Neuronal stem cell (in vitro differentiated cells): ENCODE measurements at places on chromosomes 1 and 21.

GRCh38 chr1:43834280-43835081, 99.1 kb upstream of the ARTN start:
- H3K27me3 ChIP-seq = no peaks in the 10 kb centered on the region
- H3K36me3 ChIP-seq = peaks cover 27% of the 10 kb centered on the region
- H3K27ac ChIP-seq = no peak overlapping the region

GRCh38 chr1:69739251-69739605, 171.5 kb downstream of the LRRC7 start:
- no peak overlapping the region for H3K4me3 ChIP-seq
- DNase-seq = no peak
- no peaks in the 10 kb centered on the region for H3K27me3 ChIP-seq
- no peaks in the 10 kb centered on the region for H3K4me1 ChIP-seq

- no peaks in the 10 kb centered on the region for H3K36me3 ChIP-seq
- peaks cover 66% of the 10 kb centered on the region for H3K27me3 ChIP-seq
- no peak for DNase-seq
- H3K27ac ChIP-seq = no peak within 1 kb of the TSS
Measured at GRCh38 chr1:32900956-32901822, at the start of gene TMEM54. Gene TMEM54 (minus strand): TSS chr1:32901389. CDS start chr1:32901238, 151 bp downstream.

- H3K4me1 ChIP-seq = no peaks in the 10 kb centered on the region
- H3K36me3 ChIP-seq = no peaks in the 10 kb centered on the region
- DNase-seq = no peak
- no peaks in the 10 kb centered on the region for H3K27me3 ChIP-seq
- no peak overlapping the region for H3K27ac ChIP-seq
- H3K4me3 ChIP-seq = no peak overlapping the region
Measured at GRCh38 chr1:221739018-221739676, 2.7 kb downstream of the DUSP10 start.

DNA sequence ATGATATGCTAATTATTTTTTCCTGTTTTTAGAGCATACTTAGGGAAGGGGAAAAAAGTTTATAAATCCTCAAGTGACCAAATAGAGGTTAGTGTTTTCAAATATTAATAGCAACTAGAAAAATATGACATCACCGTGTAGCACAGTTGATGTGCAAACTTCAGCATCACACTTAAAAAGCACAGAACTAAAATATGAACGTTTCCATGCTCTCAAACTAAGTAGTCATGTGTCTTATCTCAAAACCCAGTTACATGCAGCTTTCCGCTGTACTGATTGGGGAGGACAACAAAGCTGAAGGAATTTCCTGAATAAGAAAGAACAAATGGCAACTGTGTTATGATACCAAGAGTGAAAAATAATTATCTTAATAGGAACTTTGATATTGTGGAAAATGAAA, 903.7 kb downstream of the ADGRL2 start:
- no peak overlapping the region for H3K4me3 ChIP-seq
- no peak overlapping the region for H3K27ac ChIP-seq
- no peaks in the 10 kb centered on the region for H3K27me3 ChIP-seq
- DNase-seq = no peak
- H3K36me3 ChIP-seq = no peaks in the 10 kb centered on the region
